ENCODE measurements at places on chromosomes 1 and 21. TPM values are rescaled to one million over a fixed set of nuclear protein-coding genes. Genes with fewer than 3 reads are reported as not detected.

LCE1F gene
- total RNA-seq: not detected

CRB1 gene
- total RNA-seq: 0.58 TPM

TAL1 gene
- total RNA-seq: 4.2 TPM

DNA sequence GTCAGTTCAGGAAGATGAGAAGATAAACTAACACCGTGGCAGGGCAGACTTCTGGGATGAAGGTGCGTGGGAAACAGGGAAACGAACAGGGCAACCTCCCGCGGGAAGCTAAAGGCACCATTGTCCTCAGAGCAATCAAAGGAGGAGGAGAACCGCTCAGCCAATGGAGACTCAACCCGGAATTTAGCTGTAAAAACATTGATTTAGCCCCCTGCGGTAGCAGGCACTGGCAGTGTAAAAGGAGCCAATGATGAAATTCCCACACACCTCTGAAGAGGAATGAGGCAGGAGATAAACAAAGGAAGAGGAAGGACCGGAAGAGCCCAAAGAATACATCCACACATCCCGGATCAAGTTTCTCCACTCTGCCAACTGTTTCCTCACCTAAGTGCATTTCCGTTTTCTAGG lies 19.5 kb downstream of the HLCS start:
- DNase-seq: no peak

DNA sequence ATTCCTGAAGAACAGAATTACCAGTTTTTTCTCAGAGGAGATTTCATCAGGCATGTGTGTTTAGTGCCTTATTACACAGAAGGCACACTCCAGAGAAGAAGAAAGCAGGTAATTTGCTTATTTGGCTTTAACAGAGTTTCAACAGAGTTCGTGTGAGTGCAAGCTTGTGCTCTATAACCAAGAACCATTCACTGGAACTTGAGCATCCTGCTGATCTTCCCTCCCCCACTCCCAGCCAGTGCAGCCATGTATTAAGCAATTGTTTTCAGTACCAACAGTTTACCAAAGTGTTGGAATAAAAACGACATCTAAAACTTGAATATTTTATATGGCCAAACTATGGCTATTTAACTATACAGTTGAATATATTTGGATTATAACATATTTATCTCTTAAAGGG lies 4.3 kb downstream of the MGST3 start:
- DNase-seq: no peak

DNA sequence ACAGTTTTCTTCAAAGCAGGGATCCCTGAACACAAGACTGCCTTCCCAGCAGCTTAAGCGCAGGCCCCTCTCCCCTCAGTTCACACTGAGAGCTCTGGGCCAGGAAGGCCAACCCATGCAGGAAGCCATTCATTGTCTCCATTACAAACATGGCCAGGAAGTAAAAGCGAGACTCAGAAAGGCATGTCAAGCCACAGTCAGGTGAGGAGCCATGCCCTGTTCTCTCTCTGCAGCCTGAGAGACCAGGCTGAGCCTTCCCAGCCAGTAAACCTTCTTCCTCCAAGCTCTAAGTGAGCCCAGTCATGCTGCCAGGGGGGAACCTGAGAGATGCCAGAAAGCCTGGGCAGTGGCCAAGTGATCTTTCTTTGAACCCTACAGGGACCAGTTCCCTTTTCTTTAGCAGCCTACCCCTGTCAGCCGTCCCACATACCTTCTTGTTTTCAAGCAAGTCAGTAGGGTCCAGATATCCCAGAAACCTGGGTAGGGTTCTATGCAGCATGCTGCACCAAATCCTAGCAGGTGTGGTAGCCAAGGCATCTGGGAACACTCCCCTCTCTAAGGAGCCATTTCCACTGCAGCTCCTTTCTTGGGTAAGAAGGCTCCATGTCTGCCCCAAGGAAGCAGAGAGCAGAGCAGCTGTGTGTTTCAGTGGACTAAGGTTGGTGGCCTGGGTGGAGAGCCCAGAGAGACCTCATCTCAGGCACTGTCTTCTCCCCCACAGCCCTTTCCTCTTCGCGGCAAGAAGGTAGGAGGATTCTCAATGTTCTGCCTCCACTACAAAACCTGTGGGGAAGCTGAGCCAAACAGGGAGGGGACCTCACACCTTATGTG lies 977 bp downstream of the TRAF3IP3 start:
- DNase-seq: no peak

DNA sequence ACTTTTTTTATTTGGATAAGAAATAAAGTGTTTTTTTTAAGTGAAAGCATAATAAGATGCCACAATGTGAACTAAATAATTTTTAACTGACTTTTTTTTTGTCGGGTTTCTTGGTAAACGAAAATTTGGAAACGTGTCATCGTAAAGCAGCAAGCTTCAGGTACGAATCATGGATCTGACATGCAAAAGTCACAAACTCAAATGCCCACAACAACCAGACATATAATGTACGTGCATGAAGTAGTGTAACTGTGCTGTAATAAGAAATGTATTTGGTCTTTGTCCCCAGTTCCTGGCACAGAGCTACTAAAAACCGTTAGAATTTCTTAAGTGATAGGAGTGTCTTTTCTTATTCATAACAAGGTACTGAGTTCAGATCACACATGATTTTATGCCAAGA lies 44.3 kb upstream of the LRRC7 start:
- DNase-seq: no peak

DNA sequence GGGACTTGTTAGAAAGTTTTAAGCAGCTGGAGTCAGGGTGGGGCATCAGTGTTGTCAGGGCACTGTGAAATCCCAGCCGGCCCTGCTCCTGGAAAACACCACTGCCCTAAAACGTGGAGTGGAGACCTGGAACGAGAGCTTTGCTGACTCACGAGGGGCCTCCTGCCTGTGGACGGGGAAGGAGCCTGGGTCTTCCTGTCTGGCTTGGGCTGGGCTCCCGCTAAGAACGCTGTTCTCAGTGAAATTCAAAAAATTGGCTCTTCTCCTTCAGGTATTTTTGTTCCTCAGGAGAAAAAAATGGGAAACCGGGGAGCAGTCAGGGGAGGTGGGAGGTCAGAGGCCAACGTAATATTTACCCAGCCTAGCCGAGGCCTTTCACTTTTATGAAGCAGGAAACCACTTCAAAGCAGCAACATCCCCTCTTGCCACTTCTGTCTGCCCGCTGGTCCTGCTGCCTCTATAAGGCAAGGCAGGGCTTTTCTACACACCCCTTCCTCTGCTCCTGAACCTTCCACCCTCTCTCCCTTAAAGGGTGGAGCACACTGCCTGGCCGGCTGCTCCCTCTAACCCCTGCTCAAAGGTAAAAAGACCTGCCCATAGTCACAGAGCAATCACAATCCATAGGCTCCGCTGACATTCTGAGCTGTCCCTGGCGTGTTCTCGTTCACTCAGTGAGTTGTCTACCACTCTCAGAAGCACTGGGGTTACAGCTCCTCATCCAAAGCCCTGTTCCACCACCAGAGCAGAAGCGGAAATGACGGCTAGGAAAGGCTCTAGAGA lies 8.0 kb downstream of the PLXNA2 start:
- DNase-seq: no peak
